NCI-H510A treated with DMSO at 0.1 percent for 48 hours (cell line): ENCODE measurements at places on chromosomes 2 and 18.

GRCh38 chr2:69138793-69139459, 125.9 kb downstream of the ANTXR1 start:
- no peak for DNase-seq

GRCh38 chr18:53698907-53699306, 525.6 kb downstream of the MBD2 start:
- DNase-seq, result peak; percentile 55

- no peak for DNase-seq
Measured at GRCh38 chr2:127735044-127735443, 33.7 kb downstream of the SFT2D3 start.

- no peak for DNase-seq
Measured at GRCh38 chr18:9094307-9095226, 7.9 kb upstream of the NDUFV2 start.

GRCh38 chr2:174846218-174846617, 81.9 kb upstream of the CHRNA1 start:
- DNase-seq, result no peak

DNA sequence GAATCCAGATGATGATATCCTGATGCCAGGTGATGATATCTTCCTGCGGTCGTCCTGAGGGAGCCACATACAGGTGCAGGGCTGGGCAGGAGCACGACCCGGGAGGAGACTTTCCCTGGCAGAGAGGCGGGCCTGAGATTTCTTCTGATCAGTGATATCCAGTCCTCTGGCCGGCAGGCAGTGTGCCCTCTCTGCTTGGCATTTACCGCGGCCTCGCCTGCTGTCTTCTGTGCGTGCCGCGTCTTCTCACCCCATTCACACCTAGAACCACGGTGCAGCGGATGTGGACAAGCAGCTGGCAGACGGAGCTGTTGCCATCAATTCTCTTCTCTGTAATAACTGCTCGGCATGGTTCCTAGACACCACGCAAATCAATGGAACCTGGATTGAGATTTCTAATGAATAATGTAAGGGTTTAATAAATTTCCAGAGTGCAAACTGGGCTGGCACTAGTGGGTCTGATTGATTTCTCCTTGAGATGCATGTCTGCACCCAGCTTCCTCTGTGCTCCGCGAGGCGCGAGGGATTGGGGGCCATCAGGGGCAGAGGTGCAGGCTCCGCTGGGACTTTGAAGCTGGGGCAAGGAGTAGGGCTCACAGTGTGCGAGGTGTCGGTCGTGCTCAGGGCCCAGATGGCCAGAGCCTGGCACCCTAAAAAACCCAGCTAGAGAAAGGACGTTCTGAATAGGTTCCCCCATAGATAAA, 208.9 kb upstream of the HDAC4 start:
- no peak for DNase-seq

GRCh38 chr2:187526792-187527191, 27.4 kb downstream of the TFPI start:
- no peak for DNase-seq

DNA sequence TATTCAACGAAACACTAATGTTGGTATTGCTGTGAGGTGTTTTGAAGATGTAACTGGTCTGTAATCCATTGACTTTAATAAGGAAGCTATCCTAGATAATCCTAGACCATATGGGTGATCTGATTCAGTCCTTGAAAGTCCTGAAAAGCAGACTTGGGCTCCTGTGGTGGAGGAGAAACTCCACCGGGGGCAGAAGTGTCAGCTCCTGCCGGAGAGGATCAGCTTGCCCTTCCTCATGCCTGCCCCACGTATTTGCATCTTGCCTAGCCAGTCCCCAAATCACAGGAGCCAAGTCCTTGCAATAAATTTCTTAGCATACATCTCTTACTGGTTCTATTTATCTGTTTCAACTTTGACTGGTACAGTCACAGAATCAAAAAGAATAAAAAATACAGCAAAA, 144.2 kb upstream of the DLGAP1 start:
- DNase-seq, result no peak

GRCh38 chr18:59659508-59660170, 37.6 kb downstream of the CCBE1 start:
- no peak for DNase-seq

DNA sequence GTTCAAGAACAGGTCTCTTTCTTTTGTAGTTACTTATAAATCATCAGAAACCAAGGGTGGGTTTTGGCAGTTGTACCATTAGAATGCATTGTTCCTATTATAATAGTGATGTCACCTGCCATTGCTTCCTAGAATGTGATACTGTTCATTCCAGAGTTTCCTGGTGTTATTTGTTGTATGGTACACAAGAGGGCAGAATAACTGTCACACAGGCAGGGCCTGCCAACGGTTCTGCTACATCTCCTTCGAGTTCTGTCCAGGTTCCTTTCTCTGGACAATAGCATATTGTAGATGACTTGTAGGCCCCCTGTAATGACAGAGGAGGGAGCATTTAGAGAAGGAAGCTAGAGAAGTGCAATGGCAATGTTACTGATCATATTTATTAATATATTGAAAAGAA, 98.3 kb downstream of the KLHL14 start:
- DNase-seq, result peak; percentile 20

GRCh38 chr18:38750751-38751150, 1185.2 kb upstream of the CELF4 start:
- no peak for DNase-seq

DNA sequence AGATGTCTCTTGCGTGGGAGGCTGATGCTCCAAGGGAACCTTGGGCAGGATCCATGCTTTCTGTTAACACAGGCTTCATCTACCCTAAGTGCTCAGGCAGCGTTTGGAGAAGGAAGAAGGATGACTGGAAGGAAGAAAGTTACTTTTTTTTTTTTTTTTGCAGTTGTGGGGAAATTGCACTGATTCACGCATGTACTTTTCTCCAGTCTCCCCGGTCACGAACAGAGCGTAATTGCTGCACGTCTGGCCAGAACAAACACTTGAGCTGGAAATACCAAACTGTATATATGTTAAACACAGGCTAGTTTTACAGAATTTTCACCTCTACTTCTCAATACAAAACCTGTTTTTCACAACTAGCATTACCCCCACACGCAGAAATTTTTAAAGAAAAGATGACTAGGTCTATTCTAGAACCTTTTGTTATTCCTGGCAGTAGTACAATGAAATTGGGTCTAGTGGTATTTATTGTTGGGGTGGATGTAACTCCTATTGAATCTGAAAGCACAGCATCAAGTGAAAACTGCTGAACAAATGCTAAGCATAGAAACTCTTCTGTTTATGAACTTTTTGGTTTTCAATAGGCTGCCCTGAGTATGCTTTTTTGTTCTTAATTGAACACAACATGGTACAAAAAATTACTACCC, 9.3 kb upstream of the SCYGR5 start:
- no peak for DNase-seq

- no peak for DNase-seq
Measured at GRCh38 chr2:233338046-233338445, 16.2 kb upstream of the DGKD start.

DNA sequence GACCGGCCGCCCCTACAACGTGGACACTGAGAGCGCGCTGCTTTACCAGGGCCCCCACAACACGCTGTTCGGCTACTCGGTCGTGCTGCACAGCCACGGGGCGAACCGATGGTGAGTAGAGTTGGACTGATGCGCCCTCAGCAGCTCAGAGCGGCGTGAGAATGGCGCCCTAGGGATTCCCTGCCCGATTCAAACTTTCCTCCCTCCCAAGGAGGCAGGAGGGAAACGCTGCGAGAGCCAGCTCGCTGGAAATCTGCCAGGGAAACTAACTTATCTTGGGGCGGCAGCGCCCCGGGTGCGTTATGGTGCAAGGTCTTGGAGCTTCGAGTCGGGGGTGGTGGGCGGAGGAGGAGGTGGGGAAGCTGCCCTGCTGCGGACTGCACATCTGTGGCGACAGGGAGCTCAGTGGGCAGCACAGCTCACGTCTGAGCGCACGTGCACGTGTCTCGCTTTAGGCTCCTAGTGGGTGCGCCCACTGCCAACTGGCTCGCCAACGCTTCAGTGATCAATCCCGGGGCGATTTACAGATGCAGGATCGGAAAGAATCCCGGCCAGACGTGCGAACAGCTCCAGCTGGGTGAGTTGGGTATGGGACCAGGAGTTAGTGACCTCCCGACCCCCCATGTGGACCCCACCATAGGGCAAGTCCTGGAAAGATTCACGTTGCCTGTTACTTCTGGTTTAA, 697 bp downstream of the ITGA4 start:
- no peak for DNase-seq

DNA sequence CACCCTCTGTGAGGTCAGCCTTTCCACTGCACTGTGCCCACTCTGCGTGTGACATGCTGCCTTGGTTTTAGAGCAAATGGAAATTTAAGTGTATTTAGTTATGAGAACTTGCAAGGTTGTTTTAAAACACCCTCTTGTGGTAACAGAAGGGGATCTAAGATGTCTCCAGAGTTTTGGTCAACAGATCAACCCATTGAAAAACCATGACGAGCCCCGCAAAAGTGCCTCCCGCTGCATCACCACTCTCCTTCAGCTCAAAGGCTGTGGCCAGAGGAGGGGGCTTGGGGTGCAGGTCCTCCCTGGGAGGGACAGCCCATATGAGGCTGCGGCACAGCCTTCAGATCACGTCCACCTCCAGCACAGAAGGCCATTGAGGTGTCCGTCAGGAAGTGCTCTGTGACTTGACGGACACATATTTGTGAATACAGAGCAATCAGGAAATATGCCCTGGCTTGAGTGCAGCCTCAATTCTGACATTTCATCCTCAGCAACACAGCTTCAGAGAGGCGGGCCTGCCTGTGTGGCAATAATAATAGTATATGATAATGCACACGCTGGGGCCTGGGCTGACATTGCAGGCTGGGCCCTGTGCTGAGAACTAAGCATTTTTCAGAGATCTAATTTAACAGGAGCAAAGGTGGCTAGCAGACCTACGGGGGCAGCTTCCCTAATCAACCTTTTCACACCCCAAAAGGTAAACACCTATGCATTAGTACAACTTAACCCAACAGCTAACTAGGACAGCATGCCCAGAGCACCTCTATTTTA, 213.9 kb downstream of the ANAPC1 start:
- DNase-seq, result no peak

DNA sequence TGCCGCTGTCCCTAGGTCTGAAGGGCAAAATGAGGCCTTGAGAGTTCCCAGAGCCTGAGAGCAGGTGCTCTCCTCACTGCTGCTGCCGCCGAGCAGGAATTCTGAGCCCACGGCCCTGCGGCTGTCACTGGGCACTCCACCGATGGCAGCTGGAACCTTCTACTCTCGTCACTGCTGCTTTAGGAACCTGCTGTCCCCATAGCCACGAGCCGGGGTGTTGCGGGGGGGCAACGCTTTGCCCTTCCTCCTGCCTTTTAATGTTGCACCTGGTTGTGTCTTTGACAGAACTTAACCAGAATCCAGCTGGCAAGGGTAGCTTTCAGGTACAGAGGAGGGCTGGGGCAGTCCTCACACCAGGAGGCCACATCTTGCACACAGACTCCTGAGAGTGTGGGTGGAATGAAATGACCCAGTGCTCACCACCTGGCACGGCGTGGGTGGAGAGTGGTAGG, 32.3 kb downstream of the NCK2 start:
- DNase-seq, result peak; percentile 69

GRCh38 chr2:38187541-38188011, 111.6 kb upstream of the CYP1B1 start:
- DNase-seq, result no peak

- DNase-seq, result no peak
Measured at GRCh38 chr18:61870151-61870550, 22.7 kb downstream of the RNF152 start.
